NCI-H1930 (cell line): ENCODE measurements at places on chromosomes 3 and 15.

DNA sequence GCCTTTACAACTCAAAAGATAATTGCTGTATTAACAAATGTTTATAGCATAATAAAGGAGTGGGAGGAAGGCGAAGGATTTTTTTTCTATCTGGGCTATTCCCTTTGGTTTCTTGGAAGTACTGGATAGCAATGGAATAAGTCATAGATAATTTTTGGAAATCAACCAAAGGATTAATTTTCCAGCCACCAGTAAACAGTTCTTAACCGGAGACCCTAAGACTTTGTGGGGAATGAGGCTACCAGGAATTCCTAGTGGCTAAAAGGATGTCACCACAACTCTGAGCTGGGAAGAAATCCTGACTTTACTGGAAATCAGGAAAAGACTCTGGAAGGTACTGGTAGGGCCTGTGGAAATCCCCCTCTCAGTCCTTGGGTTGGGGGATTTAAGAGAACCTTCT is 138.4 kb upstream of the RARB start:
- no peak for DNase-seq

DNA sequence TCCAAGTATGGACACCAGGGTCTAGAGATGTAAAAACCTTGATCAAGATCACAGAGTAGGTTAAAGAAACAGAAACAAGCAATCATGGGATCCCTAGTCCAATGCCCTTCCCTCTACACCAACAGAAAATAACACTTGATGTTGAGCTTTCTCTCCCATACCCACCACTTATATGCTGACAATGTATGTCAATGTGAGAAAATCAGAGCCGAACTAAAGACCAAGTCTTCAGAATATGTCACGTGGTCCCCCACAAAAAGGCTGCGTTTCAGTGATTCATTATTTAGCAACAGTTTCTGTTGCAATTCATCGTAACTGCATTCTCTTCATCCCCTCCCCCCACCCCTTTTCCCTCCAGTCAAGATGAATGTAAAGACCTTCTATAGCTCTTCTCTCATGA is 278.9 kb upstream of the STT3B start:
- DNase-seq, result no peak

- no peak for DNase-seq
Observed at GRCh38 chr15:31320022-31320421, 6.6 kb upstream of the KLF13 start.

DNA sequence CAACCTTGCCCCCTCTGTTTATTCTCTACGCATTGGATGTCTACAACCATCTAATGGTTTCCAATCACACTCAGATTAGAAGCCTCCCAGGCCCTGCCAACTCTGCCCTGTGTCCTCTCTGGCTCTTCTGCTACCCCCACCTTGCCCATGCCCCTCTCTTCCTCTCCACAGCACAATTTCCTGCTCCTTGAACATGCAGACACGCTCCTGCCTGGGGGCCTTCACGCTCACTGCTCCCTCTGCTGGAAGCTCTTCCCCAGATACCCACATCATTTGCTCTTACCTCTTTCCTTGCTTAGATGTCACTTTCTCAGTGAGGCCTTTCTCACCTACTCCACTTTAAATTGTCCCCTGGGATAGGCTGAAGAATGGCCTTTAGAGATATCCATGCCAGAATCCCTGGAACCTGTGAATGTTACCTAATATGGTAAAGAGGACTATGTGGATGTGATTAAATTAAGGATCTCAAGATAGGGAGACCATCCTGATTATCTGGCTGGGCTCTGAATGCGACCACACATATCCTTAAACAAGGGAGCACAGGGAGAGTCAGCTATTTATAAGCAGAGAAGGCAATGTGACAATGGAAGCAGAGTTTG is 9.9 kb downstream of the KY start:
- DNase-seq, result no peak

DNA sequence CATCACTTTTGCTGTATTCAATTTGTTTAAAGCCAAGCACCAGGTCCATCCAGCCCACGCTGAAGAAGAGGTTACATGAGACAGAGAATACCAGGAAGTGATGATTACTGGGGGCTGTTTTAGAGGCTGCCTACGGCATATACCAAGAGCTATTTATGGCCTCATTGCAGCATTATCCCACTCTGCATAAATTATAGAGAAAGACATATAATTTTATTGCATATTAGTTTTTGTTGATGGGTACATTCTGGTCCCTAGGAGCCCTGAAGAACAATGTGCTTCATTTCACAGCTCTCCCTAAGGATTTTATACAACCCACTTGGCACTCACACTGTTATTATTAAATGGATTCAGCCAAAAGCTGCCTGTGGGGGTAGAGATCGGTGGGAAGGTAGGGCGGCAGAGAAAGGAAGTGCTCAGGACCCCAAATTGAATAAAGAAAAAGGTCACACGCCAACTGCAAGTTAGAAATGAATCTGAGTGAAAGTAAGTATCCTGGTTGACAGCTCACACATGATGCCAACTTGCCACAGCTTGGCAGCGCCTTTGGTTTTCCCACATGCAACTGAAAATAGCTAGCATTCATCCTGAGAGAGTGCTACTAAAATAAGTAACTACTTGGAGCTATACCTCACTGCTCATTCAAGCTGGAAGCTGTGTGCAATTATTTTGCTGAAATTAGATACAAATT is 73.7 kb downstream of the CCNL1 start:
- no peak for DNase-seq

DNA sequence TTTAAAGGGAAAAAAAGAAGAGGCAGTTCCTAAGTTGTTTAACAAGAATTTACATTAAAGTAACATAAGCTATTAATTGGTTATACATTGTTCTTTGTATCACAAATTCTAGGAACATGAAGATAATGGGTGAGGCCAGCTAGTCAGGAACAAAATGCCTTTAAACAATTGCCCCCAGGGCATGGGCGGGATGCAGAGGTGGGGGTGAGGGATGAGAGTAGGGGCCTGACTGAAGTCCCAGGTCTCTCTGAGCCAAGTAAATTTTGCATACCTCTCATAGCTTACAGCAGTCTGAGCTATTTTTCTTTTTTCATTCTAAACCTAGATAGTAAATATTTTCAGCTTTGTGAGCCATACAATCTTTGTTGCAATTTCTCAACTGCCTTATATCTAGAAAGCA is 77.8 kb upstream of the RNU6-1 start:
- no peak for DNase-seq

GRCh38 chr3:127377801-127378655 is 90.2 kb upstream of the PRR20G start:
- DNase-seq, result no peak

DNA sequence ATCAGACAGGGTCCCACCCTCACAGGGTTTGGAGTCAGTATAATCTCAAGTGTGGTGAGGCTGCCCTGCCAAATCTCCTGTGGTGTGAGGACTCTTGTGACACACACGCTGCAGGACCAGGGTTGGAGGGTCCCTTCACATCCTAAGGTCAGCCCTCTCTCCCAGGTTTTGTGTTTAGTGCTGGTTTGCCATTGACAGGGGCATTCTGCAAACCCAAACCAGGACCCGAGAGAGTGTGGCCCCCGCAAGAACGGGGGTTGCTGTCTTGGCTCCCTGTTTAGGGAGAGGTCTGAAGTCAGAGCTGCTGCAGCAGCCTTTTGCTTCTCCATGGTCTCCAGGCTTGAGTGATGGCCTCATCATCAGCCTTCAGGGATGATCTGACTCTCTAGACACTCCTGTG is 14.7 kb downstream of the FAM107A start:
- no peak for DNase-seq

DNA sequence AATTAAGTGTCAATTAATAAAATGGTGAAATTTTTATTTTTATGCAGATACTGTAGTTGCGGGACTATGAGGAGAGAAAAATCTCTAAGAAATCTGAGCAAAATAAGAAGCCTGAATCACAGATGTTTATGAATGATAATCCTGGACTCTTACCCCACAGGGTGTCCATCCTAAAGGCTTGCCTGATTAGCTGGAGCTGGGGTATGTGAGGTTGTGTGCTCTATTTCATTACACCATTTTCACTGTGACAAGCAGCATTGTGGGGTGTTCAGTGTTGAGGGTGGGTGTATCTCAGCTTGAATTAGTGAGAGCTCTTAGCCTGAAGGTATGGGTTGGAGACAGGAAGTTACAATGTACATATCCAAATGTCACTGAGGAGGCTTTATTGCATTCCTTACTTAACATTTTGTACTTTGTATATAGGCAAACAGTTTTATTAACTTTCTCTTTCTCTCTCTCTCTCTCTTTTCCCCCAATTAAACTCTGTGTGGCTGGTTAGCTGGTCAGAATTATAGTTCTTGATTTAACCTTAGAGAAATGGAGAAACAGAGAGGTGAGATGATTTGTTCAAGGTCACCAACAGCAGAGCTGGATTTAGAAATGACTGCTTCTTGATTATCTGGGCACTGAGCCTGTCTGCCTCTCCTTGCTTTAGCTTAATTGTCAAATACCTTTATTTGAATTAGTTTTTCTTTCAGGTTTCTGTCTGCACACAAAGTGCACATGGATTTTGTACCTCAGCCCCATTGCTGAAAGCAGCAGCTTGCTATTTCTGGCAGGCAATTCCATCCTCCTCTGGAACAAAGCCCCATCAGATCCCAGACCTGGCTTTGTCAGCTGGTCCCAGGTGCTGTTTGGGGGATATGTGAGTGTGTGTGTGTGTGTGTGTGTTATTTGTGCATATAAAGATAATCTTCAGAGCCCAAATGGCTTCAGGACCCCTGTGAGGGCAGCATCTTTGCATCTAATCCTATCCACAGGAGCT is 35.8 kb downstream of the GJD2 start:
- DNase-seq, result no peak

- no peak for DNase-seq
Observed at GRCh38 chr15:39051626-39052322, 487.2 kb upstream of the RASGRP1 start.

- peak; percentile 42 for DNase-seq
Observed at GRCh38 chr15:99925661-99926461, 192.6 kb upstream of the LYSMD4 start.

DNA sequence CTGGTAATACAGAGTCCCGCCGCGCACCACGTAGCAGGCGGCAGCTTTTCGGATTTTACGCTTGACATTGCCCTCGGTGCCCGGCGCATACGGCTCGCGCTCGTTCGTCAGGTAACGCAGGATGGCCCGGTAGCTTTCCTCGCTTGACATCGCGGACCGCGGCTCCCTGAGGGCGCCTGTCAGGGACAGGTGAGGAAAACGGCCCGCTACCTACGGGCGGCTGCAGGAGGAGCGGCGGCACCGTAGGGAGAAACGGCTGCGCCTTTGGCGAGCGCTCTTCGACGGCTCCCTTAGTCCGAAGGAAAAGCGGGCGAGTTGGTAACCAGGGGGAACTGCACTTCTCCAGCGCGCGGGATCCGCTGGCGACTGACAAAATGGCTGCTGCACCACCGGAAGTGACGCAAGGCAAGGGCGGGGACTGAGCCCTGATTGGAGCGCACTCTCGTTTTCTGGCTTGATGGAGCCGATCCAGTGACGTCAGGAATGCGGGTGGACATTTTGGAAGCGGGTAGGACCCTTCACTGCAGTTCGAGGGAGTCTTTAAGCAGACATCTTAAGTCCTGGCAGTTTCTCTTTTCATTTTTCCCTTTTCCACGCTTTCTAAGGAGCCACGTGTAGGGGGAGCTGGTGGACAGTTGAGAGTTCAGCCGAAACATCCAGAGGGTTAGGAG is at the start of gene ZBTB11:
Gene ZBTB11, minus strand, starts transcription at position 368 of the 671 bp plus-strand sequence. Its CDS starts 218 bp downstream, at position 150.
- no peak for DNase-seq

- DNase-seq, result no peak
Observed at GRCh38 chr15:64521726-64522164, 61.4 kb downstream of the ZNF609 start.

DNA sequence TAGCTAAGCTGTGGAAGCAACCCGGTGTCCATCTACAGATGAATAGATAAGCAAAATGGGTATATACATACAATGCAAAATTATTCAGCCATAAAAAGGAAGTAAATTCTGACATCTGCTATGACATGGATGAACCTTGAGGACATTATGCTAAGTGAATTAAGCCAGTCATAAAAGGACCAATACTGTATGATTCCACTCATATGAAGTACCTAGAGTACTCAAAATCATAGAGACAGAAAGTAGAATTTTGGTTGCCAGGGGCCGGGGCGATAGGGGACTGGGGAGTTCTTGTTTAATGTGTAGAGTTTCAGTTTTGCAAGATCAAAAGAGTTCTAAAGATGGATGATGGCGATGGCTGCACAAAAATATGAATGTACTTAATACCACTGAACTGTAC is 10.3 kb downstream of the EID1 start:
- DNase-seq, result no peak

DNA sequence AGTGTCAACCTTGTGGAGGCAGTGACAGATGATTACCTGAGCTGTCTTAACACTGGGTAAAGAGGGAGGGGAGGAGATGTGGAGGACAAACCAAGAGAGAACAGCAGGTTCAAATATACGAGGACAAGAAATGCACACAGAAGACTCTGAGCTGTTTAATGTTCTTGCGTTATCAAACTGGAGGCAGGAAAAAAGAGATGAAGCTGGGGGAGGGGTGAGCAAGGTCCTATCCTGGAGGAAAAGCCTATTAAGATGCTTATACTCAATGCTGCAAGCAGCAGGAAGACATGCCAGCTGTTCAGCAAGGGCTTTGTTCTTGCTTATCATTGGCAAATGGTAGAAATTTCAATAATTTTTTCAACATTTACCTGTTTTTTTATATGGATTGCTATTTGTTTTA is 345.7 kb upstream of the TRIM42 start:
- no peak for DNase-seq

- DNase-seq, result no peak
Observed at GRCh38 chr3:144235489-144235888, 263.9 kb downstream of the DIPK2A start.

DNA sequence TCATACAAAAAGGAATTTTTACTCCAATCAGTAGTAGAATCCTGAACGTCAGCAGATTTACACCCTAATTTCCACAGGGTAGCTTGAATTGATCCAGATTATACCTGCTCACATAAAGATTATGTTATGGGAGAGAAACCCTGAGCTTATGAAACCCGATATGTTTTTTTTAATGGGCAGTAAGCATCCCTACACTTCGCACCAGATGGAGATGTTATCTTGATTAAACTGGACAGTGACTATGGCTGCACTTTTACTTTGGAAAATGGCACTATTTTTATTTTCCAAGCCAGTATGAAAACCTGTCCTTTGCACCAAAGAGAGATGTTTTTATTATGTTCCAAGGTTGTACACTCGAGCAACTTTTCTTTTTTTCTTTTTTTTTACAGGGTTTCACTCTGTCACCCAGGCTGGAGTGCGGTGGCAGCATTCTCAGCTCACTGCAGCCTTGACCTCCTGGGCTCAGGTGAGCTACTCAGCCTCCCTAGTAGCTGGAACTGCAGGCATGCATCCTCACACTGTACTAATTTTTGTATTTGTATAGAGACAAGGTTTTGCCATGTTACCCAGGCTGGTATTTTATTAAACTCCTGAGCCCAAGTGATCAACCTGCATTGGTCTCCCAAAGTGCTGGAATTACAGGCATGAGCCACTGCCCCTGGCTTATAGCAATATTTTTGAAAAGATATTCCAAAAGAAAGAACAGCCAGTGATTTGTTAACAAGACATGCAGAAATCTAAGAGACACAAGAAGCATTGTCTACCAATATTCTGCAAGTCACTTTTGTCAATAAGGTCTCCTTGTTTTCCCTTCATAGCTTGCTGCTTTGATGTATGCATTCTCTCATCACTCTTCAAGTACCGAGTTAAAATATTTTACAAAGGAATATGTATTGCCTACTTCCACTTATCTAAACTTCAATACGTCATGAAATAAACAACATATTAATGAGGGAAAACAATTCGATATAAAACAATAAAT is 1412.6 kb downstream of the ZPLD1 start:
- DNase-seq, result no peak

GRCh38 chr3:31495971-31496665 is 36.6 kb upstream of the STT3B start:
- DNase-seq, result no peak

- DNase-seq, result no peak
Observed at GRCh38 chr3:98555025-98555379, 23.2 kb downstream of the GPR15 start.

- DNase-seq, result no peak
Observed at GRCh38 chr3:46585799-46586693, 19.9 kb upstream of the LRRC2 start.
